Hair follicular keratinocyte (primary cell): ENCODE measurements at places on chromosomes 3 and 15. TPM values are rescaled to one million over a fixed set of nuclear protein-coding genes. Genes with fewer than 3 reads are reported as not detected.

The NR1I2 gene
- total RNA-seq, result 0.08 TPM in 2 replicates

The HIGD1A gene
- 192 and 207 TPM in 2 replicates for total RNA-seq

The LSAMP gene
- 0.08 TPM in 1 of 2 replicates, not detected in the other for total RNA-seq

The CPNE9 gene
- not detected in 2 replicates for total RNA-seq

The CLDN11 gene
- 3.4 and 5.1 TPM in 2 replicates for total RNA-seq

The P2RY14 gene
- not detected in 2 replicates for total RNA-seq

The ATP10A gene
- total RNA-seq, result not detected in 2 replicates

The BCHE gene
- total RNA-seq, result 0.08 and 1.6 TPM in 2 replicates

The OXTR gene
- total RNA-seq, result 0.16 and 0.61 TPM in 2 replicates

The CADPS gene
- 0.27 TPM in 1 of 2 replicates, not detected in the other for total RNA-seq

The RPL29 gene
- total RNA-seq, result 2,114 and 2,340 TPM in 2 replicates

The CYP19A1 gene
- not detected in 2 replicates for total RNA-seq

The CLDN1 gene
- 6.2 and 13.4 TPM in 2 replicates for total RNA-seq

The INKA1 gene
- total RNA-seq, result 26.6 and 28.2 TPM in 2 replicates

The CEP19 gene
- total RNA-seq, result 0.62 and 2.7 TPM in 2 replicates

The ADAMTS17 gene
- total RNA-seq, result 0.15 and 0.86 TPM in 2 replicates

The RPUSD3 gene
- total RNA-seq, result 46.5 and 67.4 TPM in 2 replicates

The C3orf20 gene
- not detected in 2 replicates for total RNA-seq

The PLA2G4E gene
- 0.27 and 0.39 TPM in 2 replicates for total RNA-seq

The MAGEL2 gene
- total RNA-seq, result not detected in 2 replicates

The CPEB1 gene
- total RNA-seq, result 0.04 TPM in 1 of 2 replicates, not detected in the other

The GNAT1 gene
- total RNA-seq, result not detected in 2 replicates

The DPPA2 gene
- not detected in 2 replicates for total RNA-seq

The STAB1 gene
- total RNA-seq, result under 0.01 TPM in 1 of 2 replicates, not detected in the other

The ICE2 gene
- total RNA-seq, result 29.4 and 38.0 TPM in 2 replicates
